Activated CD4-positive, alpha-beta T cell treated with anti-CD3 and anti-CD28 coated beads, Interleukin-2, amount 50 U/mL, for 24 hours (primary cell): ENCODE measurements at places on chromosomes 12 and 14.

GRCh38 chr12:76025601-76026575, 5.7 kb downstream of the PHLDA1 start:
- DNase-seq, result no peak

DNA sequence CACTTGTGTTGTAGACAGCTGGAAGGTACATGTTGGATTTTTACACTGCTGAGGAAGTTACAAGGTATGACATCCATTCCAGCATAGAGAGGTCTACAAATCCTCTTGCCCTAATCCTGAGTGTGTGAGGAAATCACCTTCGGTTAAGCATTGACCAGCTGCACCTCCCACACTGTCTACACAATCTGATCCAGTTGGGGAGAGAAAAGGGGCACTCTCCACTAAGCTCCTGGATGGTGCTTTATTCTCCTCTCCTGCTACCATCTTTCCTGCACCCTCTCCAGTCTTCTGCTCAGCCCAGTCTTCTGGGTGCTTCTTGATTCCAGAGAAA, at the start of gene OR6J1:
Gene OR6J1 (minus strand): TSS at position 48 of the 331 bp plus-strand sequence. CDS start 9,541 bp downstream, outside the sequence.
- DNase-seq, result no peak

GRCh38 chr14:72812292-72812851, 81.5 kb downstream of the DPF3 start:
- no peak for DNase-seq

DNA sequence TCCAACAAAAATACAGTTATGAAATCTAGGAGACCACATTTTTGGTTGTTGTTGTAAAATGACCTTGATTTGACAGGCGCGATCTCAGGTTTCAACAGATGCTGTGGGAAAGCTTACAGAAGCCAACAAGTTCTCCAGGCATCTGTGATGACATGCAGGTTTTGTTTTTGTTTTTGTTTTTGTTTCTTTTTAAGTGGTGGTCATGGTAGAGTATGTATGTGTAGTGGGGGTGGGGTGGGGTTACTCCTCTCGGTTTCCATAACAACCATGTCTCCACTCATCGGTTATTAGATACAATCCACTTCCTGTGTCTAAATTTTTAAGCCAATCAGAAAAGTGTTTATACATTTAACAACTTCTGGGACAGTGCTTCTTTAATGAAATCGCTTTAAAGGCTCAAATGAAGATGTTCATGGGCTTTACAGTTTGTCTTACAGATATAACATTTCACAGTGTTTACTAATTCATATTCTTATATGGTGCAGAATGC, 199.9 kb upstream of the FOXN3 start:
- DNase-seq, result no peak

DNA sequence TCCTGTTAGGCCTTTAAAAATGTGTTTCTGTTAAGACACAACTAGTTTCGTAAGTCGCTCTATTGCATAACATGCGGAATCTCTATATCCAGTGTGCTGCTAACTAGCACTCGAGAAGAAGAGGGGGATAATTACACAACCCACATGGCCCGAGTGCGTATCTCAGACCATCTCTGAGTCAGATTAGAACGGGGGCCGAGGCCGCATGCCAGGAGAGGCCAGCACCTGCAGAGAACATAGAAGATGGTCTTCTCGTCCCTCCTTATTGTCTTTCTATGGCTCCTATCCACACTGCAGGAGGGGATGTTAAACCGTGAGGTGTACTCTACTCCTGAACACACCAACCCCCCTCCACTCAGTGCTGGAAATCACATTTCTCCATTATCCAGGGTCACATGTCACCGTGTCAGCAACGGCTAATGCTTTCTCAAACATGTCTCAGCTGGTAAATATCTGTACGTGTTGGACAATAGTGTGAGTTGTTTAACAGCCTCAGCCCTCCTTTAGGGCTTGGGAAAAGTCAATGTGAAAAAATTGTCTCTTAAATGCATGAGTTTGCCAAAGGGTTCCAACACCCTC, 56.3 kb downstream of the CCDC88C start:
- no peak for DNase-seq

DNA sequence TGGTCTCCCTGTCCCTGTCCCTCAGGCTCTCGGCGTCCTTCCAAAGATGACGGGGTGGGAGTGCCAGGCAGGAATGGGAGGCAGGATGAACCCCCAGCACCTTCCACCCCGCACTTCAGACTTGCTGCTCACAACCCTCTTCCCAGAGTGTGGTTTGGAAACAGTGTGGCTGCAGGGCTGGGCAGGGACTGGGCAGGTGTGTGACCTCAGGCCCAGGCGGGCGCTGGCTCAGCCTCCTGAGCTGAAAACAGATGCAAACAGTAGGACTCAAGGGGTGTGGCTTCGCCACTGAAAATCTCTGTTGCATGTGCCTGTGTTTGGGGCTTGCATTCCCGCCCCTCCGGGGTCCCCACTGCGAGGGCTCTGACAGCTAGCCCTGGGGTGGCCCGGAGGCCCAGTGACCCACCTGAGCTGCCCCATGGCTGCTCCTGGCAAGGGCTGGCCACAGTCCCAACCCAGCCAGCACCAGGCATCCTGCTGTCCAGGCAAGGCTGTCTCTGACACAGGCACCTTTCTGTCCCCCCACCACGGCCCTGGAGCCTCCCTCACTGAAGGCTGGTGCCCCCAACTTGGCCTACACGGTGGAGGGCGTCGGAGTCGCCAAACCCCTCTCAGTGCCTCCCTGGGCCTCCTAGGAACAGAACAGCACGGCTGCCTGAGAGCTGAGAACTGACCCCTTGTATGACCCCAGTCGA, 46.1 kb downstream of the BEGAIN start:
- no peak for DNase-seq

DNA sequence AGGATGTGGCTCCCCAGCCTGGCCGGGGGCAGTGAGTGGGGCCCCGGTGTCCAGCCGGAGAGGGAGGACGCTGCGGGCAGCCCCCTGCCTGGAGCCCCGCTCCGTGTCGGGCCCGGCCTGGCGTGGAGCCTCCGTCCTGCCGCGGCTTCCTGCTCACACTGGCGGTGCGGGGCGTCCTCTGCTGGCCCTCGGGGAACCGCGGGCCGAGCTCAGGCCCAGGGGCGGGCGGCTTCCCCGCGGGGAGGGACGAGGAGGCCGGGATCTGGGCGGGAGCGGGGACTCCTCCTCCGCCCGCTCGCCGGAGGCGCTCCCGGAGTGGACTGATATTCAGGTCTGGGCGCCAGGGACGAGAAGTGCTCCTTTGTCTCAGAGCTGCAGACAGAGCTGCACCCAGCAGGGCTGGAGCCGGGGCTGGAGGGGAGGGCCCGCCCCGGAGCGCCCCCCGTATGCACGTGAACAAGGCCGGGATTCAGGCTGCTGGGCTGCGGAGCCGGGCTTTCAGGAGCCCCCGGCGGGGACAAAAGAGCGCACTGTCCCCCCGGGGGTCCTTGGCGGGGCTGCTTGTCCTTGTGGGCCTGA, 2.2 kb downstream of the MMP17 start:
- DNase-seq, result no peak

- no peak for DNase-seq
Observed at GRCh38 chr14:79825046-79825521, 386.2 kb downstream of the DIO2 start.

DNA sequence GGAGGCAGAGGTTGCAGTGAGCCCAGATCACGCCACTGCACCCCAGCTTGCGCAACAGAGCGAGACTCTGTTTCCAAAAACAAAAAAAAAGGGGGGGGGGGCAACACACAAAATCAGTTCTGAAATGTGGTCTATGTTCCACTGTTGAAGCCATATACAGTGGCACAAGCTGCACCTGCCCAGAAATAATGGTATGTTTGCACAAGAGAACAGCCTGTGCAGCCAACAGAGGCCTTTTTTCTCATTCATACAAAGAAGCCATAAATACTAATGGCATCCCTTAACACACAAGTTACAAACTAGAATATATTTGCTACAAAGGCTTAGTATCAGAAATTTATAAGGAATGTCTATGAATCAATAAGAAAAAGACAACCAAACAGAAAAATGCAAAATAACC, 37.1 kb downstream of the ITPR2 start:
- DNase-seq, result no peak

DNA sequence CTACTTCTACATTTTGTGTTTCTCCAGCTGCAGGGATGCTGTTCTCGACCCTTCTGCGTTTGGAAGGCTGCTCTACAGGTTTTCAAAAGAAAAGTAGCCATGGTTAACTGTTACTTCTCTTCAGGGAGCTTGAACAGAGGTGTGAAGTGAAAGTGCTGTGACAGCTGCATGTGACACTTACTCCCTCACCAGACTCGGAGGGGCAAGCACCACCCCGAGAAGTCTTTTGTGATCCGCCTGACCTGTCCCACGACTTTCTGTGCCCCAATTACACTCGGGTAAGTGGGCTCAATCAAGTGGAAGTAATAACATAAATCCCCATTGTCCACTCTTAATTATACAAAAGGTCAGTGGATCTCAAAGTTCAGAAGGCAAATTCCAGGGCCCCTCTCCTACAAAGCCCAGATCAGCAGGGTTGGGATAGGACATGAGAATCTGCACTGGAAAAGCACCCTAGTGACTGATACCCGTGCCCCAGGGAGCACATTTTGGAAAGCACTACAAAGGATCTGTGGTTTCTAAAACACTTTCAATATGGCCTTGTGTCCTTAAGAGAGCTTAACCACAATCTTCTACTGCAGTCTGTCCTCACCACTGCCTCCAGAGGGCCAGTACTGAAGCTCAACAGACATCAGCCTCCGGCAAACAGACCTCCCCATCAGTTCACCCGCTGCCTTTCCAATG, 11.5 kb downstream of the FICD start:
- no peak for DNase-seq

- DNase-seq, result no peak
Observed at GRCh38 chr12:102204025-102204424, 6.4 kb upstream of the PMCH start.

DNA sequence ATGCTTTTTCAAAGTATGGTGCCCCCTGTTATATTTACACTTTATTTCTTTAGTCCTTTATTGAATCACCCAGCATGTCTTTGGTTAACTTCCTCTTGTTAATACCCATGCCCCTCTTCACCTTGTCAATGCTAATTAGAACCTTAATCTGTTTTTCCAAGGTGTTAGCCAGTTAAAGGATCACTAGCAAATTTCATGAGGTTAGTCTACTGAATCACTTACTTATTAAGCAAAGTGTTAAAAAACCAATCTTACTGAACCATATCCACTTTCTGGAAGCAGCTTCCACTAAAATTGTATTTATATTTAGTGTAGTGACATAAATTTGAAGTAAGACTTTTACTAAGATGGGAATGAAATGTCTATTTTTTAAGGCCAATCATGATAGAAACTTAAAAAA, 27.9 kb downstream of the TAOK3 start:
- no peak for DNase-seq

- DNase-seq, result no peak
Observed at GRCh38 chr12:26297396-26298070, 102.2 kb downstream of the SSPN start.

- no peak for DNase-seq
Observed at GRCh38 chr12:28089338-28089737, 100.9 kb upstream of the CCDC91 start.

DNA sequence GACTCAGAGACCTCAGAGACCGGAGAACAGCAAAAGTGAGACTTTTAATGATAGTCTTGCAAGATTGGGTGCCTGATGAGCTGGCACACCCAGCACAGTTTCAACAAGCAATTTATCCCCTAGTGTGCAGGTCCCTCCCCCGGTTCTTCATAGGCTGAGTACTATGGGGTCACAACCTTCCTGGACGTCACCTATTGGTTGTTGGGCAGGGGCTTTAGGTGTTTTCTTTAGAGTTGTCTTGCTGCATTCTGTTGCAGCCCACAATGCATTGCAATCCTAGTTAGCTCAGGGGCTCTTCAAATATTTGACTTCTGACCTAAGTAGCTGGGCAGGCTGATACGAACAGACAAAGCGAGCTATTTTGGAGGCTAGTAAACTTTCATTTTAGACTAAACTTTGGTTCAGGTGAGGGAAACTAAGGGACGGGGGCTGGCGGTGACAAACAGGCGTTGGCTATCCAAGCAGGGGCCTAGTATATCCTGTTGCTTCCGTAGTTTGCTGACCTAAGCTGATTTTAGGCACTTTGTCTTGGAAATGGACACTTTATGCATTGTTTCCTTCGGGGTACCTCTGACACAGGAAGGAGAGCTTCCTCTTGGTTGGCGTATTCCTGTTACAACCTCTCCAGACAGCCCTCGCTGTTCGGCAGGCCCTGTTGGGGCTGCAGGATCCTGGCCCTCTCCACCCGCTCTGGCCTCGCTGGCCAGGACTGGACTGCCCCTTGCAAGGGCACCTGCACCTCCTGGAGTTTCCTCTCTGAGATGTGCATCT, 14.1 kb downstream of the SIVA1 start:
- no peak for DNase-seq

- peak; percentile 49 for DNase-seq
Observed at GRCh38 chr14:70622111-70622712, 19.5 kb upstream of the TTC9 start.
